ENCODE measurements at places on chromosomes 2 and 18.

DNA sequence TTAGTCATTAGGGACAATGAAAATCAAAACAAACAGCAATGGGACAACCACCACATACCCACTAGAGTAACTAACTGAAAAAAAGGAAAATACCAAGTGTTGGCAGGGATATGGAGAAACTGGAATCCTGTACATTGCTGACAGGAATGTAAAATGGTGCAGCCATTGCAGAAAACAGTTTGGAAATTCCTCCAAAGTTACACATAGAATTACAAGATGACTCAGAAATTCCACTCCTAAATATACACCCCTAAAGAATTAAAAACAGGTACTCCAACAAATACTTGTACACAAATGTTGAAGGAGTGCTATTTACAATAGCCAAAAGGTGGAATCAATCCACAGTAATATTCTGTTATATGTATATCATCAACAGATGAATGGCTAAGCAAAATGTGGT, 110.9 kb downstream of the ROCK1 start:
- DNase-seq = no peak

DNA sequence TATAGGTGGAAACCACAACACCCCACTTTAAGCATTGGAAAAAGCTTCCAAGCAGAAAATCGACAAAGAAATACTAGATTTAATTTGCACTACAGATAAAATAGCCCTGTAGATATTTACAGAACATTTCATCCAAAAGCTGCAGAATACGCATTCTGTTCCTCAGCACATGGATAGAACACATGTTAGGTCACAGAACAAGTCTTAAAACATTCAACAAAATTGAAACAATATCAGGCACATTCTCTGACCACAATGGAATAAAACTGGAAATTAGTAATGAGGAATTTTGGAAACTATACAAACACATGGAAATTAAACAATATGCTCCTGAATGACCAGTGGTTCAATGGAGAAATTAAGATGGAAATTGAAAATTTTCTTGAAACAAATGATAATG, 27.8 kb upstream of the XDH start:
- DNase-seq = no peak

DNA sequence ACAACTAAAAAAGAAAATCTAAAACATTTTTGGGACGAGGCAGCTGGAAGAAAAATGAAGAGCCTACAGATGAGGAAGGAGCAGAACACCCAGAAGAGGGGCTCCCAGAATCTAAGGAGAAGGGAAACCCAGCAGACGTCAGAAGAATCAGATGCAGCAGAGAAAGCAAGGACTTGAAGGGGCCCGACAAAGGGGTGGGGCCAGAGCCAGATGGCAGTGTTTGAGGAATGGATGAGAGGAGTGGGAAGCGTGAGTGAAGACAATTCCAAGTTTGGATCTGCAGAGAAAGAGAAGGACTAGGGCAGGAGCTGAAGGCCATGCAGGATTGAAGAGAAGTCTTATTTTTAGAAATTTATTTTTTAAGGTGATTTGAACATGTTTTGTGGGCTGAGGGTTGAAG, 19.3 kb downstream of the PTMA start:
- DNase-seq = no peak

DNA sequence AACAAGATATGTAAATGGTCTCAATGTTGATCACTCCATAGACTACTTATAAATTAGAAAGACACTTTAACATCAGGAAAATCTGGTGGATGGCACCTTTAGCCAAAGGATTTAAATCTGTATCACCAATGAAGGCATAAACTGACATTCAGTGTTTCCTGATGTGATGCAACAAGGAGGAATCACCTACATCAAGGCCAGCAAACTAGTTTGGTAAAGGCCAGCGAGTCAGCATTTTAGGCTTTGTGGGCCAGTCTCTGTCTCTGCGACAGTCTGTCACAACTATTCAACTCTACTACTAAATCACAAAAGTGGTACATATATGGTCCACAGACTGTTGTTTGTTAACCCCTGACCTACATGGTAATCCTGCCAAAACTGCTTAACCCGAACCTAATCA, 33.3 kb downstream of the C2orf76 start:
- DNase-seq = no peak

GRCh38 chr2:189951791-189952535, 110.6 kb downstream of the MSTN start:
- DNase-seq = no peak

DNA sequence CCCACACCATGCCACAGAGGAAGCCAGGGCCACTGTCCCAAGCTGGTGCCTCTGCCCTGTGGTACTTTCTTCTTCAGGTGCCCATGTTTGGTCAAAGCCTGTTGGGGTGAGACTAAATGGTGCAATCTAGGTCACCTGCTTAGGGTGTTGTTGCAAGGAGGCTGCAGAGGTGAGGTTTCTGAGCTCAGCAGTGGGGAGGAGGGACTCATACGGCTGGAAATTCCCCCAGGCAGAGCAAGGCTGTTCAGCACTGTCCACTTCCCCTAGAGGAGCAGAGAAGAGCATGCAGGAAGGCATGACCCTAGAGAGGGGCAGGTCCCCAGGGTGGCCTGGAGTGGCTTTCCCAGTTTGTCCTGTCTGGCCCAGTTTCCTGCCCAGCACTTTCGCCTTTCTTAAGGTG, 211.0 kb downstream of the HAUS1 start:
- no peak for DNase-seq

DNA sequence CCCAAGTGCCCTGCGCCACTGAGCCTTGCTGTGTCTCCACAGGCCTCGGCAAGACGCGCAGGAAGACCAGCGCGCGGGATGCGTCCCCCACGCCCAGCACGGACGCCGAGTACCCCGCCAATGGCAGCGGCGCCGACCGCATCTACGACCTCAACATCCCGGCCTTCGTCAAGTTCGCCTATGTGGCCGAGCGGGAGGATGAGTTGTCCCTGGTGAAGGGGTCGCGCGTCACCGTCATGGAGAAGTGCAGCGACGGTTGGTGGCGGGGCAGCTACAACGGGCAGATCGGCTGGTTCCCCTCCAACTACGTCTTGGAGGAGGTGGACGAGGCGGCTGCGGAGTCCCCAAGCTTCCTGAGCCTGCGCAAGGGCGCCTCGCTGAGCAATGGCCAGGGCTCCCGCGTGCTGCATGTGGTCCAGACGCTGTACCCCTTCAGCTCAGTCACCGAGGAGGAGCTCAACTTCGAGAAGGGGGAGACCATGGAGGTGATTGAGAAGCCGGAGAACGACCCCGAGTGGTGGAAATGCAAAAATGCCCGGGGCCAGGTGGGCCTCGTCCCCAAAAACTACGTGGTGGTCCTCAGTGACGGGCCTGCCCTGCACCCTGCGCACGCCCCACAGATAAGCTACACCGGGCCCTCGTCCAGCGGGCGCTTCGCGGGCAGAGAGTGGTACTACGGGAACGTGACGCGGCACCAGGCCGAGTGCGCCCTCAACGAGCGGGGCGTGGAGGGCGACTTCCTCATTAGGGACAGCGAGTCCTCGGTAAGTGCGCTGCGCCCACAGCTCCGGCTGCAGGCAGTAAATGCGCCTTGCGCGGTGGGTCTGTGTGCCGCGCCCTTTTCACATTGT, 136.8 kb downstream of the NCK2 start:
- no peak for DNase-seq

DNA sequence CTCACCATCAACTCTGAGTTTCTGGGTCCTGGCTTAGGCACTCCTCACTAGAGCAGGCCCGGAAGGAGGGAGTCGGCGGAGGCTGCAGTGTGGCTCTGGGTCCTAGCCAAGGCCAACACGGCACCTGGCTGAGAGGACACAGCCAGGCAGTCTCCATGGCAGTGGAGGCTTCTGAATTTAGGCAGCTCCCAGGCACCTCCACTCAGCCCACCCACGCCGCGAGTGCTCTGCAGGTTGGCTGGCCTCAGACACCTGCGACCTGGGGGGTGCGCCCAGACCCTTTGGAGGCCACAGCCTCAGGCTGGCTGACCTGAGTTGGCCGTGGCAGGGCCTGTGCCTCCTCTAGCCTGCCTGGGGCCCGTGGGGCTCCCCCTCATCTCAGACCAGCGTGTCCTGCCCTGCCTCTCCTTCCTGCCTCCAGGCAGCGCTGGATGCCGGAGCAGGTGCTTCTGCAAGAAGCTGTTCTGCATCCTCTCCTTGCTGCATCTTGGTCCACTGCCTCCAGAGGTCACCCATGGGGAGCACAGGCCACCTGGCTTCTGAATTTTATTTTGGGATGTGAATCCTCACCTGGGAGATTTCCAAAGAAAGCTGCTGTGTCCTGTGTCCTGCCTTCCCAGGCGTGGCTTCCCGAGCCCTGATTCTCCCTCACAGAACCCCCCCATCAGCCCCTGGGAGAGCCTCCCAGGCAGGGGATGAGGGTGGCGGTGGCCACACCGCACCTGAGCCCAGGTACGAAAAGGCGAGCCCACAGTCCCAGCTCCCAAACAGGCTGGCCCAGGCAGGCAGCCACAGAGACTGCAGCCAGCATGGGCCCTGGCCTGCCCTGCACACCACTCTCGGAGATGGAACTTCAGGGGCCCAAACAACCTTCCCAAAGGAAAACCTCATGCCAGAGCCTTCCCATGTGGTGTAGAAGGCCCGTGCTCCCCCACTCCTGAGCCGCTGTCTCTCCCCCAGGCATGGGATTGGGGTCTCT, 23.4 kb downstream of the AQP12A start:
- DNase-seq = no peak

DNA sequence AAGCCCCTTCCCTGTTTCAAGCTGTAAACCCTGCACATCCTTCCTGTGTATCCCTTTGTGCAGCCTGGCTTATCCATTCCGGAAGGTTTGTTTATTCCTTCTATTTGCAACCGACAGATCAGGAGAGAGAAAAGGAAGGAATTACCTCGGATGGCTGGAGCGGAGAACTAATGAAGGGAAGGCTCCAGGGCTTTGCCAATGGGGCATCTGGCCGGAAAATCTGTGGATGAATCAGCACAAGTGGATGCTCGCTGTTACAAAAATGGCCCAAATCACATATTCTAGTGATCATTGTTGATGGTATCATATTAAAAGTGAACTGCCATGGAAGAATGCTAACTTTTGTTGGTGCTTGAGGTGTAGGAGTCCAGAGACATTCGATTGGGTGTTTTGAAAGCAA, 97.1 kb downstream of the AQP4 start:
- no peak for DNase-seq

DNA sequence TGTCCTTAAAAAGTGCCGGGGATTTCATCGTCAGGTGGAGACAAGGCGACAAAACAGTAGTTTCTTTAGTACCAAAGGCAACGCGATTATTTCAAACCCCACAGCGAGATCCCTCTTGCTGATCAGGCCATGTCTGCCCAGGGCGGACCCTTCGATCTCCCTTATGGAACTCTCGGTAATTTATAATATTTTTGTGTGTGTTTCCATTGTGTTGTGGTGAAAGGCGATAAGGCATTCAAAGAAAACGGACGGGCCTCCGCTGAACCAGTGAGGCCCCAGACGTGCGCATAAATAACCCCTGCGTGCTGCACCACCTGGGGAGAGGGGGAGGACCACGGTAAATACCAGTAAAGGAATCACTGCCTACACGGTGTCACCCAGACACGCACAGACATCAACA, 1.4 kb upstream of the GAD1 start:
- DNase-seq = no peak

DNA sequence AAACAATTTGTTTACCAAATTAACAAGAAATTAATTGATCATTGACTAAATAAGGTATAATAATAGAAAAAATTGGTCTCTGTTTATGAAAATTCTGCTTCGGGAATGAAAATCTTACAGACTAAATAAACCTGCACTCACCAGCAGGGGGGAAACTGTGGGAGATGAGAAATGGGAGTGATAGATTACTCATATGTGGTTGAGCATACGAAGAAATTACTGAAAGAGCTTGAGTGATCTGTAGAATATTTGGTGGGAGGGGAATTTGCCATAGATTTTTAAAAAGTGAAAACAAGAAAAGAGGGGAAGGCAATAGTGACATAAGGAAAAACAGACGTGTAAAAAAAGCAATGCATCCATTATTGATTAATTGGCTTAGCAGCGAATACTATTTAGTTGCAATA, 2.2 kb downstream of the HMSD start:
- no peak for DNase-seq

- DNase-seq = no peak
These were observed 25.1 kb upstream of the KLHL29 start for GRCh38 chr2:23359631-23360567.

DNA sequence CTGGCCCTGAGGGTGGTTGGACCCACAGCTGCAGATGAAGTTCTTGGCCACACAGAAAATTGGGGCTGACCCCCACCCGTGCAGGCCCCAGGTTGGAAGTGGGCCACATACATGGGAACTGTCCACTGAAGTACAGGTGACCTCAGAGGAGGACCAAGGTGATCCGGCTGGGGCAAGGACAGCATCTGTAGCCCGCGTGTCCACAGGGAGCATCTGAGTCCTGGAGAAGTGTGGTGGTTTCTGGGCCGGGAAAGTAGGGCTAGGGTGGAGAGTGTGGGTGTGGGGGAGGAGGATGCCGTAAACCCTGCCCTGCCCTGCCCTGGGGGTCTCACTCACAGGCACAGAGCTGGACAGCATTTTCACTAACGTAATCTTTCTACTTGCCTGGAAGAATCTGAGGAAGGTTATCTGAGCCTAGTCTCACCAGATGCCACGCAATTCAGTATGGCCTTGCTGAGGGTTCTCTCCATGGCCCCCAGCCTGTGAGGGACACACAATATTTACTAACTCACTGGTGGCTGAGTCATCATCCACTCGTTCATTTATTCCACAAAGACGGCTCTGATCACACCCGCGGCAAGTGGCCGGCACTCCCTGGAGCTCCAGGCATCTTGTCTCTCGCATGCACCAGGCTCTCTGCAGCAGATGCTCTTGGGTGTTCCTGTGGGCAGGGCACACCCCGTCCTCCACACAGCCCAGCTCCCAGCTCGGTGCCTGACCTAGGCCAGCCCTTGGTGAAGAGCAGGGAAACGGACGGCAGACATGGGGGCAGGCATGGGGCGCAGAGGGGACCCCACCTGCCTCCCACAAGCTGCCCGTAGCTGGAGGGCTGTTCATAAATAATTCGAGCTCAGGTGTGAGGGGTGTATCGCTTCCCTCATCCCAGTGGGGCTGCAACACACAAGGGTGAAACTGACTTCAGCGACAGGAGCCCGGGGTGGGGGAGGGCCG, 51.2 kb downstream of the INHBB start:
- no peak for DNase-seq

DNA sequence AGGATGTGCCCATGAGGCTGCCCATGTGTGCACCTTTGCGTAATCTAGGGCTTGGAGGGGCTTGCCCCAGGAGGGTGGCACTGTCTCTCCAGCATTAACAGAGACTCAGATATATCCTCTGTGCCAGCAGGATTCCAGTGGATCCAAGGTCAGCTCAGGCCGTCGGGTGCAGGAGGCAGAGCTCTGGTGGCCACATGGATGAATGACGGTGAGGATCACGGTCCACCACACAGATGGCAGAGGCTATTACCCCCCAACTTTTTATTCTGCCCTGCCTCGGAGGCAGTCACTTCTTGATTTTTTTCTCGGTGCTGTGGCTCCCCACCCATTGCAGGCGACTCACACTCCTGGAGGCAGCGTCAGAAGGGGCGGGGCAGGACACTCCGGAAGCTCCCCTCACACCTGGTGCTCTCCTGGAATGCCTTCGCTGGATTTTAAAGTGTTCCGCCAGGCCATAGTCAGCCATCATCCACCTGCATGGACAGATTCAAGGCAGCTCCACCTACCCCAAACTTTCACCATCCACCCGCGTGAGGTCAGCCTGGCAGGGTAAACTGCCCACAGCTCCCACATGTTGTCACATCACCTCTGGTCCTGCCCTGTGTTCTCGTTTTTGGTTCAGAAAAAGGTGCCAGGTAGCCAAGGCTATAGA, 602.9 kb upstream of the RAB6C start:
- DNase-seq = no peak

- DNase-seq = no peak
These were observed 51.3 kb upstream of the RASGRP3 start for GRCh38 chr2:33425161-33425560.

All from stimulated activated CD8-positive, alpha-beta memory T cell treated with anti-CD3 and anti-CD28 coated beads, Interleukin-12 subunit alpha, Interleukin-12 subunit beta, amount 100 ng/mL, for 4 hours (primary cell).